ENCODE measurements at places on chromosomes 1 and 21.
A peak's percentile ranks its signal among the peaks of the same experiment; 100 is the strongest.

GRCh38 chr1:234584926-234585325, 25.1 kb downstream of the IRF2BP2 start:
- DNase-seq = no peak

DNA sequence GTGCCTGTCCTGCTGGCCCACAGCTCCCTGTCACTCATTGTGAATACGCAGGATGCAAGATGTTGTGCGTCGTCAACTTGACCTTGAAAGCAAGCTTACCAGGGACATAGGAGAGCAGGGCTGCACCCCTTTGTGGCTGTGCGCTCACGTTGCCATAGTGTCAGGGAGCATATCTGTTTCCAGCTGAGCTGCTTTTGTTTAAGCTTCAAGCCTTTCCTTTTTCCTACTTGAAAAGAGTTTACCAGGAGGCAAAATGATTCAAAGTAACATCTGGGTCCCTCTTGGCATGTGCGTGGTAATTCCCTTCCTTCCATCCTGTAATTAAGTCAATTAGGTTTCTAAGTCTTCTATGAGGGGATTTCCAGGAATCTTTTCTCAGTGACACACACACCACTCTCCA, 537.1 kb downstream of the AJAP1 start:
- no peak for DNase-seq

DNA sequence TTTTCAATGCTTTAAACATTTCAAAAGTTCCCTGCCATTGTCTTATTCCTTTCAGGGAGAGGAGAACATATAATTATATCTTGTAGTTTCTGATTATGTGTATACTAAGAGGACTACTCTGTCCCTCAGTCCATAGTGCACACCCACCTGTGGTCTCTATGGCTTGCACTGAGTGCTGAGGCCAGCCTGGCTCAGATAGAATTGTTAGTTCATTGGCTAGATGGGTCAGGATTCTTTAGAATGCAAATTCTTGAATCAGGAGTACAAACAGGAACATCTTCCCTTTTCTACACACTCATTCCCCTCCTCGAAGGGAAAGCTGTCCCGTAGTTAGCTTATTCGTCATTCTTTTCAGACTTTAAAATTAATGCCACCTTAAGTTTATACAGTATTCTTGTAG, 8.2 kb downstream of the BACH1 start:
- DNase-seq = no peak

- DNase-seq = no peak
Observed at GRCh38 chr1:199700551-199700950, 327.0 kb upstream of the NR5A2 start.

DNA sequence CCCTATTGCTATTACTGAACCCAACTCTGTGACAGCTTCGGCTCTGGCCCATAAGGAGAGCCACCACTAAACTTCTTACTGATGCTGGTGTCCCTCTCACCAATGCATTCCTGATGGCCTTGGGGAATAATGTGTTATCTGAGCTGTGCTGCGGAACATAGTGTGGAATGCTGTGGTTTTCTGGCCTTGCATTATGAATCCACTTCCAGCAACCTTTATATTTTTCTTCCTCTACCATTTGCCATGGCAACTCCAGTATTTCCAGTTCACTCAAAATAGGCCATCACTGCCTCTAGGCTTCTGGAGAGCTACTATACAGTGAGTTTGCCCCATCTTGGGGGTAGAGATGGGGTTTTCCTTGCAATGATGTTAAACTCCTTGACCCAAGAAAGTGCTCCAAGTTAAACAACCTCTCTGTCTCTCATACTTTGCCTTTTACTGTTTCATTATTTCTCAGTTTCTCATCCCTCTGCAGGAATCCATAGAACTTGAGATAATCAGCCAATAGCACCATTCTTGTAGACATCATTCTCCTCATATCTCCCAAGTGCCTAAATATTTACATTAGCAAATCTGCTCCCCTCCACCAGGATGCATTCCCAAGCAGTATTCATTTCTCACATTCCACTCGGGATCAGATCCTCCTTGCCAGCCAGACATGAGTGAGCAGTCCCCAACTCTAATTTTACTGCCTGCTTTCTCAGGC, 11.1 kb upstream of the RAVER2 start:
- no peak for DNase-seq

GRCh38 chr1:225931270-225932136, 7.5 kb upstream of the PYCR2 start:
- no peak for DNase-seq

DNA sequence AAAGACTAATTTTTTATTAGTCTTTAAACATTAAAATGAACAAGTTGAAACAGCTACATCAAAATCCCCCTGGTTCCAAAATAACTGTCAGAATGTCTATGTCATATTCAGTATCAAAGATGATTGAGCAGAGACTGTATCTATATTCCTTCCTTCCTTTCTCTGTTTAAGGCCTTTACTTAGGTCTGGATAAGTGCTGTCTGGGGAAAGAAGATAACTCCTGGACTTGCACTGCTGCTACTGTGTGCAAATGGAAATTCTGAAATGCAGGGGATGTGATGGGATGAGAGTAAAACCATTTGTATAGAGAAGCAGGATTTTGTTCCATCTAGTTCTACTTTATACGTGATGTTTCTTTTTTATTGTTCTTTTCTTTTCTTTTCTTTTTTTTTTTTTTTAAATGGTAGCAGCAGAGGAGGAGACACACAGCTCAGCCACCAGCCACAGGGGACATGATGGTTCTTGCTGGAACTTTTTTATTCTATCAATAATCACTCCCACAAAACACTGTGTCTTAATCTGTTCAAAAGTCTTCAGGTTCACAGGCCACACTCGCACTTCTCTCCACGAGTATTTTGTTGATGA, 33.6 kb upstream of the FOXE3 start:
- DNase-seq = no peak

GRCh38 chr1:93625582-93626327, 55.9 kb downstream of the BCAR3 start:
- no peak for DNase-seq

GRCh38 chr1:51265618-51266017, 29.5 kb downstream of the RNF11 start:
- DNase-seq = no peak

DNA sequence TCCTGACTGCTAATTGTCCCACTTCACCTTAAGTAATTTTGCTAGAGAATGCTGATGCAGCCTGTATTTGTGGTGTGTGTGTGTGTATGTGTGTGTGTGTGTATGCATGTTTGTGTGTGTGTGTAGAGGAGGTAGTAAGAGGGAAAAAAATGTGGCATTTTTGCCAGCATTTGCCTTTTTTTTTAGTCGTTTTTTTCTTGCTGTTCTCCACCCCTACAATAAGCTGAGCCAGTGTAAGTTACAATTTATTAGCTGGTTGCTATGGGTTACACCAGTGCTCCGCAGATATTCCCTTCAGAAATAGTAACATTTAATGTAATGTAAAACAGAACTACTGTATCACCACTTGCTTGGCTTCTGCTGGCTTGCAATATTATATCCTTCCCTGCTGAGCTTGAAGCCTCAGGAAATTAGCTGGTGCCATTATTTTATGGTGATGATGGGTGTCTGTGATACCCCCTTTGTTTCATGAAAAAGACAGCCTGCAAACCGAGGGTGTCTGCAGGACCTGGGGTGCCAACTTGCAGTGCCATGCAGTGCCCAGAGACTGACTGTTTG, 23.4 kb upstream of the IGSF3 start:
- no peak for DNase-seq

DNA sequence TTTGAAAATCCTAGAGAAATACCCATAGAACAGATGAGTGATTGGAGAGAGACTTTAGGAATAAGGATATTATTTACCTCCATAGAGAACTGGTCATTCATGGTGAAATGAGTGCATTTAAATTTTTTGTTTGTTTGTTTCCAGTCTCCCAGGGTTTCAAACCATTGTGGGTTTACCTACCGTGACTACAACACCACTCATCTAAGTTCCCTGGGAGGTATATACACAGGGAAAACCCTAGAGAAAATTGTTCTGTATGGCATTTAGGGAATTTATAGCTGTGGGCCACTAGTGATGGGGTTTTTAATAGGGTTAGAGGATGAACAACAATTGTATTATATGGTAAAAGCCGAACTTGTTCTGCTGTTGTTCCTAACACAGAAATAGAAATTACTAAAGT, 109.2 kb downstream of the USP25 start:
- no peak for DNase-seq

DNA sequence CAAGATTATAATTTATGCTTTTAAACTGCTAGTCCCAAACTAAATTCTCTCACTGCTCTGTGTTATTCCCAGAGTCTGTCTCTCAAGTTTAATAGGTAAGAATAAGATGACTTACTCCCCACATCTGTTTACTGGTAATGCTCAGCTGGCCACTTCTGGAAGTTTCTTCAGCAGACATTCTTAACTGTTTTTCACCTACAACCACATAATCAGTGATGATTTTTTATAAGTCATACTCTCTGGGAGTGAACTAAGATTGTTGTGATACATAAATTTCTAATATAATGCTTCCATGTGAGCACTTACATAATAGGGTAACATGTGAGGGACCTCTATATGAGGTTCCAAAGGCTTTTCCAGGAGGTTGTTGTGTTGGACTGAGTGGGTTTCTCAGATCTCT, 8.7 kb downstream of the SLAMF7 start:
- no peak for DNase-seq

DNA sequence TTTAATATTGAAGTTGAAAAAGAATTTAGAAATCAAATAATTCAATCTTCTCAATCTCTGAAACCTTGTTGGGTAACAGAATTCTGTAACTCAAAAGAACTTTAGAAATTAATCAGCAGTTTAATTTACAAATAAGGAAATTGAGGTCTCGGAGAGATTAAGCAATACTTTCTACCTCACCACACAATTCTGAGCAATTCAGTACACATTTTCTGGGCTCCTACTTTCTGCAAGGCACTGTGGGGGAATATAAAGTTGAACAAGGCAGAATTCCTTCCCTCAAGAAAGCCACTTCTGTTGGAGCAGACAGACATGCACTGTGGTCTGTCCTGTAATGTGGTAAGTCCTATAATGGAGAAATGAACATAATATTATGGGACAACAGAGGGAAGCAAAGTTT, 47.7 kb downstream of the MEF2D start:
- no peak for DNase-seq

DNA sequence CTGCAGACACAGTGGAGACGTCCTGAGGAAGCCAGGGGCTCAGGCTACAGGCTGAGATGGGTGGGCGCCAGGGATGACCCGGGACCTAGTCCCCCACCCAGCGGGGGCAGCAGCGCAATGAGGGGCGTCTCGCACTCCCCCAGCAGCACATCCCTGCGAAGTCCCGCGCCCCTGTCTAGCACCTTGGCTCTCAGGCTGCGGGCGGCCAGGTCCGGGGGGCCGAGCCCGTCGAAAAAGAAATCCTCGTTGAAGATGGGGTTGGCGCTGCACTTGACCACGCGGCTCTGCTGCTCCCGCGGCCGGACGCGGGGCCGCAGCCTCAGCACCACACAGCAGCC, 1.8 kb downstream of the C2CD4D start:
- DNase-seq = no peak

GRCh38 chr1:49163031-49163430, 386.3 kb upstream of the BEND5 start:
- DNase-seq = no peak

DNA sequence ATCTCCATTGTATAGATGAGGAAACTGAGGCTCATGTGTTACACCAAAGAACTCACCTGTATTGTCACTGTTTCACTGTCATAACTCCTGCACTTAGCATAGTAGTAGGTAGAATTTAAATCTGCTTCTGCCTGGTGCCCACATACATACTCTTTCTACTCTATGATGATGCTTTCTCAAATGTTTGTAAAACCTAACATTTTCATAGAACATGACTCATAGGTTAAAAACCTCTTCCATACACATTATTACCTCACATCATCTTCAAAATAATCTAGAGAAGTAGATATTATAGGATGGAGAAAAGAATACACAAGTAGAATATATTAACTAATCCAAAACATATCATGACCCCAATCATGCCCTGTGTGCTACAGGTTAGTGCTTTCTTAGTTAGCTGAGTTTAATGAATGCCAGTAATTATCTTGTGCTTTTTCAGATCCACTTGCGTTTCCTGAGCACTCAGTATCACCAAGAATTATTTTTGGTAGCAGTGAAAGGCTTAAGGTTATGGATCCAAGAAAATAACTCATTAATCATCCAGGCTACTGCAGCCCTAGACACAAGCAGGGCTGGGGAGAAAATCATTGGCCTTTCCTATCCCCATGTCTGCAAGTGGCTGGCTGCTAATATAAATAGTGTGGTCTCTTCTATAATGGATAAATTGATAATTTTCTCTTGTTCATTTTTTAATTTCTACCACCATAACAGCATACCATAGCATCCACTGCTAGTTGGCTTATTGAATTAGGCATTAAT, 156.9 kb downstream of the LRRC40 start:
- DNase-seq = no peak

- no peak for DNase-seq
Observed at GRCh38 chr1:117164209-117164608, 42.7 kb upstream of the TRIM45 start.

DNA sequence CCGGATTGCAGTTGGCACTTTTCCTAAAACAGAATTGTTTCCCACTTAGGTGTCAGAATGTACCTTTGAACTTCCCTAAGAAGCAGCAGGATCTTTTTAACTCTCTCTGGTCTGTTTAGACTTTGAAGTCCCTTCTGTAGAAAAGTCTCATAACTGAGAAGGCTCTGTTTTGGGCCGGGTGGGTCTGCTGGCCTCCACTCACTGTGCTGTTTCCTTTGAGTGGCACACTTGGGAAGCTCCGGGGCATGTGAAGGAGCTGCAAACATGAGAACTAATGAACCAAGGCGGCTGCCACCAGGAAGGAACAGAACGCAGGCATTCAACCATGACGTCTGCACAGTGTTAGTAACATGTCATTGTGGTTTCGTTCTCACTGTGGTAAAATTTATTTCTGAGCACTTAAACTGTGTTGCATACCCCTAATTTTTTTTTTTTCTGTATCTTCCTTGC, 19.5 kb upstream of the NCMAP start:
- peak; percentile 76 for DNase-seq

- no peak for DNase-seq
Observed at GRCh38 chr1:52345252-52345651, 20.8 kb downstream of the CC2D1B start.

- DNase-seq = no peak
Observed at GRCh38 chr1:167529829-167530474, 11.6 kb upstream of the CD247 start.

DNA sequence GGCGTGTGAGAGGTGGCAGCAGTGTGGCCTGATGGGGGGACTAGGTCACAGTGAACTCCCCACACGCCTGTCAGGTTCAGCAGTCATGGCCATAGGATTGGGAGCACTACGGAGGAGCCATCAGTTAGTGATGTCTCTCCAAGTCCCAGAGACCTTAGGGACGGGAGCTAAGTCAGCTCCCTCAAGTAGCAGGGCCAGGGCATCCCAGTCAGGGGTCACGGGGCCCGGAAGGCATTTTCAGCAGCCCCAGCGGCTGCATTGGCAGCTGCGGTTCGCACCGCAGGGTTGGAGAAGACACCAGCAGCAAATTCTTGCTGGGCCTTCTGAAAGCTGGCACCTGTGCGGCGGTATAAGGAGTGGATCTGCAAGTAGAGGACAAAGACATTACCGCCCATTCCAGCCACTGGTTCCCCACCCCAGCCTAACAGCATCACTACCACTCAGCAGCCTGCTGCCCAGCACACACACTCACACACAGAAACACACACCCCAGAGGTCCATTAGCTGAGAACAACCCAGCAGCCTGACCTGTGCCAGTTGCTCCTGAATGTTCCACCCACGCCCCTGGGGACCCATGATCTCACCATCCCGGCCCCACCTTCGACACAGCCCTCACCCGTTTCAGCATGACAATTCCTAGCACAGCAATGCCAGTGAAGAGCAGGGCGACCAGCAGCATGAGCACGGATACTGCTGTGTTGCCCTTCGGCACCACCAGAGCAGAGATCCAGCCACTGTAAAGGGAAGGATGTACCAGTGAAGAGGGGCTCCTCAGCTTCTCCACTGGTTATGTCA, 972 bp upstream of the ENTREP3 start:
- no peak for DNase-seq

All from activated CD8-positive, alpha-beta memory T cell treated with anti-CD3 and anti-CD28 coated beads for 1 hour (primary cell).